CD4-positive, alpha-beta T cell treated with Interleukin-15 for 4 hours (primary cell): ENCODE measurements at places on chromosomes 4 and X.

- DNase-seq: no peak
These were observed 290.7 kb downstream of the TRIML1 start for GRCh38 chr4:188429965-188430364.

- no peak for DNase-seq
These were observed 21.9 kb downstream of the GPRIN3 start for GRCh38 chr4:89285745-89286144.

GRCh38 chrX:19958552-19959486 is 32.0 kb downstream of the BCLAF3 start:
- DNase-seq: no peak

DNA sequence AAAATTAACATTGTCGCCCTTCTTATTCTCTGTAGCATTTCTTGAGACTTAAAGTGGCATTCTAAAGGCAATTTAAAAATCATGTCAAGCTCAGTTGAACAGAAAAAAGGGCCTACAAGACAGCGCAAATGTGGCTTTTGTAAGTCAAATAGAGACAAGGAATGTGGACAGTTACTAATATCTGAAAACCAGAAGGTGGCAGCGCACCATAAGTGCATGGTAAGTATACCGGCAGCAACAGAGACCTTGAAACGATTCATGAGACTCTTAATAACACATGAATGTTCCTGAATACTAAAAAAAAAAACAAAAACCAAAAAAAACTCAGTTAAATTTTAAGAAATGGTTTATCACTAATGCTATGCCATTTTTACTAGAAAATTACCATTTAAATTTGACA is 82.4 kb upstream of the HPRT1 start:
- peak; percentile 19 for DNase-seq

DNA sequence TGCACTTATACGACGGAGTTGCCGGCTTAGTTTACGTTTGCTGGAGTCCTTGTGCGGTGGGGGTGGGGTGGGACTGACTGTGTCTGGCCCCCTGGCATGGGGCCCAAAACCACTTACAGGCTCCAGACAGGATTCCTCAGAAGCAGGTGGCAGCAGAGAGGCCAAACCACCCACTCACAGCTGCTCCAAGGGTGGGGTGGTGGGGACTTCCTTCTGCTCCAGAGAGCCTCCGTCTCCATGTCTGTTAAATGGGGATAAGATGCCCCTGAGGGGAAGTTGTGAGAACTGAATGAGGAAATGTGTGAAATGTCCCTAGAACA is 36.7 kb downstream of the PSAPL1 start:
- DNase-seq: no peak

DNA sequence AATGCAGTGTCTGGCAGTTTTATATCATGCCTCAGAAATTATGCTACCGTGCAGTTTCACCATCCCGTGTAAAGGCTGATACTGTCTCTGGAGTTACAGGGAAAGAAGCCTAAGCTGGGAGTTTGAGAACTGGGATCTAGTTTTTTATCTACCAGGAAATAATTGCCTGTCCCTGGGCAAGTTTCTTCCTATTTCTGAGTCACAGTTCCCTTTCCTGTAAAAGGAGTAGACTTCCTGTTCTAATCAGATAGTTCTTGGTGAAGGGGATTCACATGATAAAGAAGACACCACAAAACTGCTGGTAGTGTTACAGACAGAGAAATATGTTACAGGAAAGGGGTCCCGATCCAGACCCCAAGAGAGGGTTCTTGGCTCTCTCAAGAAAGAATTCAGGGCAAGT is 17.1 kb downstream of the HERC3 start:
- no peak for DNase-seq

- no peak for DNase-seq
These were observed 110.8 kb downstream of the MAPK10 start for GRCh38 chr4:86249074-86249473.

DNA sequence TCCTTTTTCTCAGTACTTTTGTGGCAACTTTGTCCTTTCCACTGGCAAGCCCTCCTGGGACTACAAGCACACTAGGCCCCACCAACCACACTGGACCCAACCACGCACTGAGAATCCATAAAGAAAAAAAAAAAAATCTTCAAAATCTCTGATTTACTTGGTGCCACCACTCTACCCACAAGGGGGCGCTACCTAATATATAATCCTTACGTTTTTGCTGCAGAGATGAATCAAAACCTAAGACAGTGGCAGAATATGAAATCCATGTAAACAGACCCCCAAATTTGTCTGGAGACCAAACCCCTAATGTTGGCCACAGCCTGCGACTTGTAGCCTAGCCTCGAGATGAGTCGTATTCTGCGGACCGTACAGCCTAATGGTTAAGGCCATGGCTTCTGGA is 63.5 kb upstream of the ARHGAP36 start:
- DNase-seq: no peak

GRCh38 chr4:71396382-71396781 is 57.6 kb downstream of the SLC4A4 start:
- no peak for DNase-seq

DNA sequence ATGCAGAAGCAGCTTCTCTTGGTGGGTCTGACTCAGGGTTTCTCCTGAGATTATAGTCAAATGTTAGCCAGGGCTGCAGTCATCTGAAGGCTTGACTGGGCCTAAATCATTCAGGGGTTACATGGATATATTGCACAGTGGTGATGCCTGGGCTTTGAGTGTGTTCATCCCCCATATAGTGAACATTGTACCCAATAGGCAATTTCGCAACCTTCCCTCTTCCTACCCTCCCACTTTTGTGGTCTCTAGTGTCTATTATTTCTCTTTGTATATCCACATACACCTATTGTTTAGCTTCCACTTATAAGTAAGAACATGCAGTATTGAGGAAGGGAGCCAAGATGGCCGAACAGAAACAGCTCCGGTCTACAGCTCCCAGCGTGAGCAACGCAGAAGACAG is 90.3 kb upstream of the CAMK2D start:
- DNase-seq: no peak

- DNase-seq: no peak
These were observed 669 bp downstream of the OTOP1 start for GRCh38 chr4:4225915-4226605.

DNA sequence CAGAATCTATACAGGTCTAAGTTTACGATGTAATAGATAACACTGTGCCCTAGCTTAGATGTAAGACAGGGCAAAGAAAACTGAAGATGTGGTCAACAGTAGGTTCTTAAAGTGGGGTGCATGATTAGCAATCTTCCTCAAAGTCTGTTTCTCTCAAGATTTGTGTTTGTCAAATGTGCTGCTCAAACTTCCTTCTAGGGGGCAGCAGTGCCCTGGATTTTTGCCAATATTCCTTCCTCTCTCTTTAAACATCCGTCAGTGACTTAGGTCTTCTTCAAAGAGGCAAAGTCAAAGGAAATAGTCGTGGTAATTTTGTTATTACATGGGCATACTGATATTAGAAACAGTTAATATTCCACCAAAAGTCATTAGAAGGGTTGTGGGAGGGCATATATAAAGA is 4.2 kb upstream of the PDHA2 start:
- DNase-seq: no peak

DNA sequence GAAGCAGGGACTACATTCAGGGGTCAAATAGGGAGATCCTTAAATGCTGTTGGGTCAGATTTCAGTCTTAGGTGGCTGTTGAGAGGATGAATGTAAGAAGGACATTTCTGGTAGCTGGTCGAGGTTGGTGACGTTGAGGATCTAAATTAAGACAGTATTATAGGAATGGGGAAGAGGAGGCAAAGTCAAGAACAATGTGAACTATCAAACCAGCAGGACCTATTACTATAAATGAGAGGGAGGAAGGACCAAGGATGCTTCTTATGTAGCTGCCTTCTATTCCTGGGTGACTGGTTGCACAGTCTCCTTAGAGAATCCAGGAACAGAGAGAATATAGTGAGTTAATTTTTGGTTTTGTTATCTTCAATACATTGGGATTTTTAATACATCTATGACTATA is 118.5 kb upstream of the BMPR1B start:
- no peak for DNase-seq

- DNase-seq: no peak
These were observed 61.8 kb downstream of the C4orf50 start for GRCh38 chr4:5956285-5957021.

DNA sequence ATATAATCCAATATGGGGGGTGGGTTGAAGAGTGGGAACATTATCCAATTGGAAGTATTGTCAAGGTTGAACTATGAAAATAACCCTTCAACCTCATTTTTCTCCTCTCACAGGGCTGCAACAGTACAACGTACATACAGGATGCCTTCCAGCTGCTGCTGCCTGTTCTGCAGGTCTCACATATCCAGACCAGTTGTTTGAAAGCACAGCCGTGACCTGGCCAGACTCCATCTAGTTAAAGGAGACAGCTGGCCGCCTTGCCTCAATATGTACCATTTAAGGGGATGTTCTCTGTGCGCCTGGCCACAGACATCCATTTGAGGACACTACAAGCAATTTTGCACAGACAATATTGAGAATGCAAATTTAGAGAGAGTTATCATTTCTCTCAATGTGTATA is 75.7 kb downstream of the FAM114A1 start:
- no peak for DNase-seq

DNA sequence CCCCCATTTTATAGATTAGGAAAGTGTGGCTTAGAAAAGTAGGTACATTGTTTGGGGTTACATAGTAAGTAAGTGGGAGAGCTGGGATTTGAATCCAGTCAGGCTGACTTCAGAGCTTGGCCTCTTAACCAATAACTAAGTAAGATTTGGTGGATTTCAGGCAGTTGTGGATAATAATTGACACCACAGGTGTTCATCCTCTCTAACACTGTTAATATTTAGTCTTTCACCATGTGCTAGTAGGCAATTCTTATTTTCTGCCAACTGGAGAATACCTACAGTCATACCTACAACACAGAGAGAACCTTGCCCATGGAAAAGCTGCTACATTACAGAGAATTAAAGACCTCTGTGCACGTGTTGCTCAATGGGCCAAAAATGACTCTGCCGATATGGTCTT is 89.5 kb downstream of the DIAPH2 start:
- no peak for DNase-seq

DNA sequence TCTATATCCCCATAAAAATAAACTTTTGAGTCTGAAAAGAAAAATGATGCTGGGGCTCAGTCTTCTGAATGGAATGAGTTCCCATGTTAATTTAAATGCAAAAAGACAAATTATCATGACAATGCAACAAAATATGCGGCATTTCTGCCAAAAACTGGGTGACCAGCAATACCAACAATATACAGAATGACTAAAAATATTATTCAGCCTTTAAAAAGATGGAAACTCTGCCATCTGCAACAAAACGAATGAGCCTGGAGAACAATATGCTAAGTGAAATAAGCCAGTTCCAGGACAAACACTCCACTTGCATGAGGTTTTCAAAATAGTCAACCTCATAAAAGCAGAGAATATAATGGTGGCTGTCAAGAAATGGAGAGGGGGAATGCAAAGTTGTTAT is 558.5 kb downstream of the IL15 start:
- no peak for DNase-seq

DNA sequence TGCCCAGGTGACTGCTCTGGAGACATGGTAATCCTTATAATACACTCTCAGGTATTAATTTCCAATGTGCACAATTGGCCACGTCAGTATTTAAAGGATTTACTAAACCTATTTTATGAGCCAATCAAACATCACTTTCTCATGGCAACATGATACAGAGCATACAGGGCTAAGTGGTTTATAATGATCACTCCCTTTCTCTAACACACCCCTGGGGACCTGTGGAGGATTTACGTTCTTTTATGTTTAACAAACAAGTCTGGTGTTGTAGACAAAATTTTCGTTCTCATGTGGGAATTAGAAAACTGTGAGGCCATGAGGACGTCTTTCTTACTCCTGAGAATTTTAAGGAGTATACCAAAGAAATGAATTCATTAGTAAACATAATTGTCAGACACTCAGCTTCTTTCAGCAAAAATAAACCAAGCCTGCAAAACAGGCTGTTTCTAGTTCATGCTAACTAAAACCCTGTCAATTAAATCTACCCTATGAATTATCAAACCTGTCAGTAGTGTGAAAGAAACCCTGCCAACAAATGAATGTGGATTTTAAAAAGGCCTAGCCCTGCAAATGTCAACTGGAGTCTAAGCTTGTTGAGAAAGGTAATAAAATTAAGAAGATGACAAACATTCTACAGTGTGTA is 155.8 kb downstream of the PDGFC start:
- DNase-seq: no peak

DNA sequence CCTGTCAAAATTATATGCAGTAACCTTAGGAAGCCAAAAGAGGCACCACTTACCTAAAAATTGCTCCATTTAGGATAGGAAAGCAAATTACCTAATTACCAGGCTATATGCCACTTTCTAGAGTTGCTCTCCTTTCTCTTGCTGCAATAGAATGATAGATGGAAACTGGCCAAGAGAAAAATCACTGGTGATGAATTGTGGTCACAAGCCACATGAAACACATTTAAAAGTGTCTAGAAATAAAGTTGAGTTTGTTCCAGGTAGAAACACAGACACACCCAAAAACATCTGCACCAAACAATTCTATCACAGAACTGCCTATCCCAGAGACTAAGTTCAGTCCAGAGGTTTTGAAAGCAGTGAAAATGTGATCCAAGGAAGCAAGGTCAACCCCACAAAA is 337.7 kb downstream of the PCDH19 start:
- DNase-seq: no peak

DNA sequence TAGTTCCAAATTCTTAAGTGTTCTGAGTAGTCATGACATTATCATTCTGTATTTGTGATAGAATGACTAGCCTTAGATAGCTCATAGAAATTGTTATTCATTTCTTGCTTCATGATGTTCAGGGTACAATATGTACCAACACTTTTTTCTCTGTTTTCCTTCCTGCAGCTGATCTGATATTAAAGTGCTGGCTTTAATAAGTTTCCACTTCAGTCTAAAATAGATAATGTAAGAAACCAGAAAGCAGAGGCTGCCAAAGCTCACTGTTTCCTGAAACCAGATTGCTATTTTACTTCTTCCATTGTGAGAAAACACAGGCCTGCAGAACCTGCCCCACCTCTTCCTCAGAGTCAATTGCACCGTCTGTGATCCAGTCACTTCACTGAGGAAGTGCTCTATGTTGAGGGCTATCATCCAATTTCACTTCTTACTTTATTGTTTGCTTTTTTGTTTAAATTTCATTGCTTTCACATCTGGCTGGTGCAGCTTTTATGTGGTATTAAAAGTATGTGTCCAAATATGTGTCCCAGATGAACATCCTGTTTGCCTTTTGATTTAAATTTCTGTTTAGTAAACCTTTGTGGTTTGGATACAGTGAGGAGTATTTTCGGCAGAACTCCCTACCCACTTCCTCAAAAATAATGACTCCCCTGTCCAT is 652.1 kb downstream of the ANKRD50 start:
- no peak for DNase-seq

DNA sequence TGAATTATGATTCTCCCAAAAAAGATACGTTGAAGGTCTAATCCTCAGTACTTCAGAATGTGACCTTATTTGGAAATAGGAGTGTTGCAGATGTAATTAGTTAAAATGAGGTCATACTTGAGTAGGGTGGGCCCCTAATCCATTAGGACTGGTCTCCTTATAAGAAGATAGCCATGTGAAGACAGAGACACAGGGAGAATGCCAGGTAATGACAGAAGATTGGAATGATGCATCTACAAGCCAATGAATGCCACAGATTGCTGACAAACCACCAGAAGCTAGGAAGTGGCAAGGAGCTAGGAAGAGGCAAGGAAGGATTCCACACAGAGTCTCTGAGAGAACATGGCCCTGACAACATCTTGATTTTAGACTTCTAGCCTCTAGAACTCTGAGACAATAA is 7.4 kb upstream of the RPS6KA3 start:
- DNase-seq: no peak
